ENCODE measurements at places on chromosomes 2 and 18. TPM values are rescaled to one million over a fixed set of nuclear protein-coding genes. Genes with fewer than 3 reads are reported as not detected.

DNA sequence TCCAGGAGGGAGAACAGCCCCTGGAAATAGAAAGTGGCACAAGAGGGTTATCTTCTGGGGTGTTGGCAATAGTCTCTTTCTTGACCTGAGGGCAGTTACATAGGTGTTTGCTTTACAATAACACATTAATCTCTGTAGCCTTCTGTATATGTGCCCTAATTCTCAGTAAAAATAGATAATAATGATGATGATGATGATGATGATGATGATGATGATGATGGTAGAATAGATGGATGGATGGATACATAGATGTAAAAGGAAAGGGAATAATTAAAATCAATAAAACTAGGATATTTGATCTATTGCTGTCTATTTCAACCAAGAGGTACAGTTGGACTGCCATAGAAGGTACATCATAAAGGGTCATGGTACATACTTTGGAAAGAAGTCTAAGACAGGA is 177.7 kb upstream of the VWC2L start:
- no peak overlapping the region for H3K27ac ChIP-seq
- H3K4me1 ChIP-seq, result no peaks in the 10 kb centered on the region
- H3K27me3 ChIP-seq, result no peaks in the 10 kb centered on the region
- no peak overlapping the region for H3K4me3 ChIP-seq

Gene PKDCC
- total RNA-seq, result 27.3 TPM

- no peaks in the 10 kb centered on the region for H3K36me3 ChIP-seq
- peaks cover 19% of the 10 kb centered on the region for H3K4me1 ChIP-seq
- no peak for DNase-seq
- H3K27ac ChIP-seq, result peak overlapping the region; percentile 37
- no peak overlapping the region for H3K4me3 ChIP-seq
Measured at GRCh38 chr2:108553209-108553919, 19.1 kb downstream of the LIMS1 start.

- H3K4me1 ChIP-seq, result peaks cover 3% of the 10 kb centered on the region
- no peak overlapping the region for H3K4me3 ChIP-seq
- no peak for DNase-seq
- H3K27ac ChIP-seq, result no peak overlapping the region
Measured at GRCh38 chr2:86783615-86784339, 6.9 kb downstream of the CD8A start.

Gene GRHL1
- 4.7 TPM for total RNA-seq

DNA sequence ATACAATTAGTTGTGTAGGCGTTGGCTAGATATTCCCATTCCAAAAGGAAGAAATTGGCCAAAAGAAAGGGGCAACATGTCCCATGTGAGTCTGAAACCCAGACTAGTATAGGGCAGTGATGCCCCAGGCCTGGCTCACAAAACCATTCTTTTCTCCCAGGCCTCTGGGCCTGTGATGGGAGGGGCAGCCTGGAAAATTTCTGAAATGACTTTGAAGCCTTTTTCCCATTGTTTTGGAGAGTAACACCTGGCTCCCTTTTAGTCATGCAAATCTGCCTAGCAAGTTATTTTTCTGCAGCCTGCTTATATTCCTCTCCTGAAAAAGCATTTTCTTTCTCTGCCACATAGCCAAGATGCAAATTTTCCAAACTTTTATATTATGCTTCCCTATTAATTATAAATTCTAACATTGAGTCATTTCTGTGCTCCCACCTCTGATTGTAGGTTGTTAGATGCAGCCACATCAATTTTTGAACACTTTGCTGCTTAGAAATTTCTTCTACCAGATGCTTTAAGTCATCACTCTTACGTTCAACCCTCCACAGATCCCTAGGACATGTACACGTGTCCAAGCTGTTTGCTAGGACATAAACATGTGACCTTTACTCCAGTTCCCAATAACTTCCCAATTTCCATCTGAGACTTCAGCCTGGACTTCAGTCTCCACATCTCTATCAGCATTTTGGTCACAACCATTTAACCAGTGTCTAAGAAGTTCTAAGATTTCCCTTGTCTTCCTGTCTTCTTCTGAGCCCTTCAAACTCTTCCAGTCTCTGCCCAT is 76.1 kb upstream of the MC4R start:
- peak overlapping the region; percentile 37 for H3K4me3 ChIP-seq
- H3K36me3 ChIP-seq, result peaks cover 7% of the 10 kb centered on the region
- DNase-seq, result peak; percentile 39
- H3K27me3 ChIP-seq, result no peaks in the 10 kb centered on the region
- peaks cover 35% of the 10 kb centered on the region for H3K4me1 ChIP-seq

DNA sequence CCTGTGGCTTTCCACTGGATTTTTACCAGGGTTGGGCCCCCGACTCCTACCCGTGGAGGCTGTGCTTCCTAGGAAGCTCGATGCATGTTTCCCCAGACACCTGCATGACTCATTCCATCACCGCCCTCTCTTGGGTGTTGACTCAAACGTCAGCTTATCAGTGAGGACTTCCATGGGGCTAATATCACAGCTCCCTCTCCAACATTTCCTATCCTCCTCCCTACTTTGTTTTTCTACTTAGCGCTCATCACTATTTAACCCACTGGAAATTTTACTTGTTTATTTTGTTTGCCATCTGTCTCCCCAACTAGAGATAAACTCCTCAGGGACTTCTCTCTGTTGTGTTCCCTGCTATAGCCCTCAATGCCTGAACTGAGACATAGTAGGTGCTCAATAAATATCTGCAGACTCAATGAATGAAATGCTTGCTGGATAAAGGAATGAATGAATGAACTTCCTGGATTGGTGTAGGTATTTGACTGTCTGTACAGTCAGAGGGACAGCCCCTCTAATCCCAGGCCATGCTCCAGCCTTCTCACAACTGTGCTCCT is 89.7 kb upstream of the MSH2 start:
- H3K36me3 ChIP-seq, result no peaks in the 10 kb centered on the region
- H3K4me1 ChIP-seq, result peaks cover 16% of the 10 kb centered on the region
- no peak overlapping the region for H3K27ac ChIP-seq

DNA sequence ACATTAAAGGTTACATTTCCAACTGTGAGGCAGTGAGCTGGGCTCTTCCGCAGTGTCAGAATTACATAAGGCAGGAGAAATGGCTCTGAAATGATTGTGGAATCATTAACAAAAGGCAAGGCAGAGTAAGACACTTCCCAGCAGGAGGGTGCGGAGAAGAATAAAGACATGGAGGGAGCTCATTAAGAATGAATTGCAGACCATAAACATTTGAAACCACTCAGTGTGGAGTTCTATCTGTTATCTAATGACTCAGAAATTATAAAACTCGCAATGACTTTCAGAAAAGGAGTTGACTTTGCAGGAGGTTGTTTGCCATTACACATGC is 77.0 kb downstream of the SMIM21 start:
- no peak overlapping the region for H3K27ac ChIP-seq
- no peak for DNase-seq
- H3K27me3 ChIP-seq, result peaks cover 45% of the 10 kb centered on the region
- peaks cover 23% of the 10 kb centered on the region for H3K4me1 ChIP-seq
- H3K4me3 ChIP-seq, result peak overlapping the region; percentile 26
- H3K36me3 ChIP-seq, result peaks cover 47% of the 10 kb centered on the region

DNA sequence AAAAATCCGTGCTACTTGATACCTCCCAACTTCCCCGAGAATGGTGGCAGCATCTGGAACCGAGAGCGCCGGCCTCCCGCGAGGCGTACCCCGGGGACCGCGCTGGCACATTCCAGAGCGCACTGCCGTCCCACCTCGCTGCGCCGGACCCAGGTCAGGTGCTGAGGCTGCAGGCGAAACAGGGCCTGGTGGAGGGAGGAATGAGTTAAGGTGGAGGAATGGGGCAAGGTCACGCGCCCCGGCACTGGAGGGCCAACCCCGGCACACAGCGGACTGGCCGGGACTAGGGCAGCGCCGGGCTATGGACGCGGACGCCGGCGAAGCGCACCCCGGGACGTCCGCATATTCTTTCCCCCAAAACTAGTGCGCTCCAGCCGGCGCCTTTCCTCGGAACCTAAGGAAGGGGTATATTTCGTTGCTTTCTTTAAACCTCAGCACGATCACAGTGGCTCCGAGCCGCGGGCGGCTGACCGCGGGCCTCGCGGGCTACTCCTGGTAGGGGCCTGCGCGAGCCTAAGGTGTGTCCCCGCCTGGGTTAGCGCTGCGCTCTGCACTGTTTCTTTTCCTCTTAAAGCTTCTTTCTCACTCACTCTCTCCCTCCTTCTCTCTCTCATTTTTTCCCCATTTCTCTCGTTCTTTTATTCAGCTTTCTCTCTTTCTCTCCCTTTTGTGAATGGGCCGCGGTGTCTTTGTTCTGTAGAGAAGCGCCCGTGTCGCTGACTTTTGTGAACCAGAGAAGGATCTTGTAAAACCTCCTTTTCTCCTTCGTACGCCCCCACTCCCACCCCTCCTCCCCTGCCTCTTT is 2.1 kb upstream of the OTX1 start:
- peaks cover 62% of the 10 kb centered on the region for H3K4me1 ChIP-seq
- H3K27ac ChIP-seq, result no peak overlapping the region
- peak overlapping the region; percentile 78 for H3K4me3 ChIP-seq
- no peaks in the 10 kb centered on the region for H3K36me3 ChIP-seq
- peaks cover 88% of the 10 kb centered on the region for H3K27me3 ChIP-seq

Gene ZNF513
- total RNA-seq, result 24.5 TPM

DNA sequence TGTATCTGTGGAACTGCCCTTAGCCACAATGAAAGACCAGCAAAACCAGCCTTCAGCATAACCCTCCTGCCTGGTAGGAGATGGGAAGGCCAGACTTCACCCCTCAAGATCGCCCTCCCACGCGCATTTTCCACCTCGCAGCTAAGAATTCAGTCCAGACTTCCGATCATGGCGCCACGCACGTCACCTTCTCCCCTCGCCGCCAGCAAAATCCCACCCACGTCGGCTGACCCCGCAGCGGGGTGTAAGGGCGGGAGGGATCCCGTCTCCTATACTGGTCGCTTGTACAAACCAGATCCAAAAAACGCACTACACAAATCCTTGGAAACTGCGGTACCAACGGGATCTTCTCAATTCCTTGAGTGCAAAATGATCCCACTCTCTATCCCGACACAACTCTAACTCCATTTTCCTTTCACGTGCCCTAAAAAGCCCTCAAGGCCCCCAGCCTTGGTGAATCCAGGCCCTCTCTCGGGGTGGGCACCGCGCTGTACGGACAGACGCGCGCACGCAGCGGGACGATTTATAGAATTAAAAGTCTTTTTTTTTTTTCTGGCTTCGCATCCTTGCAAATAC is 1.0 kb upstream of the BMPR2 start:
- peak; percentile 64 for DNase-seq
- peaks cover 36% of the 10 kb centered on the region for H3K4me1 ChIP-seq

GRCh38 chr2:46989491-46990230 is 74.1 kb upstream of the MCFD2 start:
- H3K4me1 ChIP-seq, result peaks cover 27% of the 10 kb centered on the region
- H3K4me3 ChIP-seq, result no peak overlapping the region
- no peaks in the 10 kb centered on the region for H3K27me3 ChIP-seq
- no peaks in the 10 kb centered on the region for H3K36me3 ChIP-seq

DNA sequence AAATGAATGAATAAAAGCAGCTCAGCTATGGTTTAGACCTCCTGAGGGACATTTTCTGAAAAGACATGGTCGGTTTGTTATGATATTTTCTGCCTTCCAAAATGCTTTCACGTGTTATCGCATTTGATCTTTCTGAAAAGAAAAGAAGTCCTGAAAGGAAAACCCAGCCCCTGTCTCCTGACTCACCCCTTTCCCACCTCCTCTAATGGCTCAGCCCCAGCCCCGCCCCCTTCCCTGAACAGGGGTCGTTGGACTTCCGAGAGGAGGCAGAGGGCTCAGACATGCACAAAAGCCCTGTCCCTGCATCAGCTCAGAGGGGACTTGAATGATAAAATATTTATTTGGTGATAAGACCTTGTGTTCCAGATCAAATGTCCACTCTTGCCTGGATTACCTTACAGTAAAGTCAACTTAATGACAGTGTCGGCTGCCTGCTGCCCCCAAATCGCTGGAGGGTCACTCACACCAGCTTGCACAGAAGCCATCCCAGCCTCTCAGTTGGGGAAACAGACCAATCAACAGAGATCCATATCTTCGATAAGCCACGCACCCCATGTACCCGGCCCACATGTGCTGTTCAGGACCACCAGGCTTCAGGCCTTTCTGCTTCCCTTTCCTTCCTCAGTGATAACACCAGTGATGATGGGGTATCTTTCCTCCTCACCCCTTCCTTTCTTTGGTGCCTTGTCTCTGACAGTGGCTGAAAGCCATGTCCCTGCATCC is 69.6 kb downstream of the CLHC1 start:
- peak; percentile 46 for DNase-seq
- no peak overlapping the region for H3K27ac ChIP-seq
- H3K4me1 ChIP-seq, result peaks cover 41% of the 10 kb centered on the region
- H3K36me3 ChIP-seq, result no peaks in the 10 kb centered on the region
- no peaks in the 10 kb centered on the region for H3K27me3 ChIP-seq

GRCh38 chr2:127609031-127609751 is 36.8 kb upstream of the GPR17 start:
- no peak for DNase-seq
- H3K36me3 ChIP-seq, result peaks cover 4% of the 10 kb centered on the region
- H3K27ac ChIP-seq, result no peak overlapping the region
- H3K4me3 ChIP-seq, result no peak overlapping the region
- no peaks in the 10 kb centered on the region for H3K4me1 ChIP-seq

- H3K36me3 ChIP-seq, result peaks cover 22% of the 10 kb centered on the region
- DNase-seq, result no peak
- peaks cover 24% of the 10 kb centered on the region for H3K4me1 ChIP-seq
- H3K4me3 ChIP-seq, result no peak overlapping the region
- H3K27me3 ChIP-seq, result peaks cover 26% of the 10 kb centered on the region
Measured at GRCh38 chr2:233204286-233204936, 47.1 kb upstream of the ATG16L1 start.

Gene FAM161A
- total RNA-seq, result 12.4 TPM

DNA sequence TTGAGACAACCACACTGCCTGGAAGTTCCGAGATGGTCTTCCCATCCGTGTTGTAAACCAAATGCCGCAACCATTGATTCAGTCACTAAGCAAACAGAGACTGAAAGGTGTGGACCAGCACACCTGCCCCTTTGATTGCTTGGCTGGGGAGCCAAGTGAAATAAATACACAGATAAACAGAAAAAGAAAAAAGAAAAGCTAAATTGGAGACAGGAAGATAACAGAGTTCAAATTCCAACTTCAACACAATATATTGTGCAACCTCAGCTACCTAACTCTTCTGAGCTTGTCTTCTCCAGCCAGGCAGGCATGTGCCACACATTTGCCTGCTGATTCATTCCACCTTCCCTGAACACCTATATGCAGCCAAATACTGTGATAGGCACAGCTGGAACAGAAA is 110.9 kb downstream of the PID1 start:
- no peaks in the 10 kb centered on the region for H3K27me3 ChIP-seq
- H3K4me1 ChIP-seq, result peaks cover 11% of the 10 kb centered on the region
- H3K27ac ChIP-seq, result no peak overlapping the region

Gene MBP
- 19.6 TPM for total RNA-seq

Gene ATIC
- total RNA-seq, result 285 TPM

GRCh38 chr2:101265893-101266499 is 13.3 kb downstream of the CNOT11 start:
- peak; percentile 18 for DNase-seq
- no peaks in the 10 kb centered on the region for H3K27me3 ChIP-seq
- peaks cover 72% of the 10 kb centered on the region for H3K36me3 ChIP-seq
- peaks cover 17% of the 10 kb centered on the region for H3K4me1 ChIP-seq
- H3K27ac ChIP-seq, result peak overlapping the region; percentile 95
